Stimulated activated CD4-positive, alpha-beta T cell treated with anti-CD3 and anti-CD28 coated beads, Interleukin-4, amount 100 ng/mL, for 1 hour (primary cell): ENCODE measurements at places on chromosomes 13 and 19.

DNA sequence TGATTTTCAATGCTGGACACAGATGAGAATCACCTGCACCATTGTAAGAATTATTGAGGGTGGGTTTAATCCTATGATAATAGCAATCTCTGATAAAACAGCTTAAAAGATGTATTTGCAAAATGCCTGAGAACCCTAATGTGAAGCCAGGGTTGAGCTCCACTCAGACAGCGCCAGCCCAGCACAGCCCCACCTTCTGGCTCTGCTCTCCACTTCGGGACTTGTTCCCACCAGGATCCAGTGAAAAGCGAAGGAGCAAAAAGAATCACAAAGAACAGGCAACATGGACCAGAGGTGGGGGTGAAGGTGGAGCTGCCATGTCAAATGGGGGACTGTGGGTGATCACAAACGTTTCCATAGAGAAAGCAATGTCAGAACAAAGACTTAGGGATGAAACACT lies 18.6 kb upstream of the ZNF816 start:
- no peak for DNase-seq

DNA sequence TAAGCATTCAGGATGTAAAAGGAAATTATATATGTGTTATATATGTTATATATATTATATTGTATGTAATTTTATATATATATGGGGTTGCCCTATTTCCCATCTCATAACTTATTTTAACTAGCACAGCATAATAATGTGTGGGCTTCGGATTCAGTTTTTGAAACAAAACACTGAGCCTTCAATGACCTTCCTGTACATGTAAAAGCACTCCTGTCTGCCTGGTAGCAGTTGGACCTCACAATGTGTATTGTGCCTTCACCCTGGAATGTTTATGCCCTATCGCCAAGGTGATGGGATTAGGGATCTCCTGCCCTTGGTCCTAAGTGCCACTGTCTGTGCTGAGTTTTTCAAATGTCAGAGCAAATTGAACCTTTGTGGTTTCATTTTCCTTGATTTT lies 968.8 kb downstream of the TUBA3C start:
- no peak for DNase-seq

- DNase-seq, result peak; percentile 27
These were observed 1.4 kb downstream of the PLPP2 start for GRCh38 chr19:289651-290371.

DNA sequence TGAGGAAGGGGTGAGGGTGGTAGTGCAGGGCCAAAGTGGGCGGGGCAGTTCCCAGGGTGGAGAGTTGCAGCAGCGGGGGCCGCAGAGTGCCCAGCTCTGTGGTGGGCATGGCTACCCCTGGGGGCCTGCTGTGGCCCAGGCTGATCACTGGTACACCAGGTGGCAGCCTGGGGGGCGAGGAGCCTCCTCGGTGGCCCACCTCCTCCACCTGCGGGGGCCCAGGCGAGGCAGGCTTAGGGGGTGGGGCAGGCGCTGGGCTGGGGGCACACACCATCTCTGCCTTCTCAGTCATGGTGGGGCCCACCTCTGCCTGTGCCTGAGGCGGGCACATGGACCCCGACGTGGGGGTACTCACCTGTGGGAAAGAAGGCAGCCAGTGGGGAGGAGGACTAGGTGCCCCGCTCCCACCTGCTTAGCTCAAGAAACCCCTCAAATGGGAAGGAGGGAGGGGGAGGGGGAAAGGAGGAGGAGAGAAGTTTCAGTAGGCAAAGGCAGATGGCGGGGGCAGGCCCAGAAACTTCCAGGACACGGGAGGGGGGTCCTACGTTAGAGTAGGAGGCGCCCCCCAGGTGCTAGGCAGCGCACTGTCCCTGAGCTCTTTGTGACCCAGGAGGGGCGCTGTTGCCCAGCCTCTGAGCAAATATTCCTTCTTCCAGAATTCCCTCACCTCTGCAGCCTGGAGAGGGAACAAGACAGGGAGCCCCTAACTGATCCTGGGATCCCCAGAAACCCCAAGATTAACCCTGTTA lies 1.6 kb downstream of the LYL1 start:
- DNase-seq, result no peak

- DNase-seq, result no peak
These were observed 13.3 kb downstream of the KATNAL1 start for GRCh38 chr13:30294004-30294403.

DNA sequence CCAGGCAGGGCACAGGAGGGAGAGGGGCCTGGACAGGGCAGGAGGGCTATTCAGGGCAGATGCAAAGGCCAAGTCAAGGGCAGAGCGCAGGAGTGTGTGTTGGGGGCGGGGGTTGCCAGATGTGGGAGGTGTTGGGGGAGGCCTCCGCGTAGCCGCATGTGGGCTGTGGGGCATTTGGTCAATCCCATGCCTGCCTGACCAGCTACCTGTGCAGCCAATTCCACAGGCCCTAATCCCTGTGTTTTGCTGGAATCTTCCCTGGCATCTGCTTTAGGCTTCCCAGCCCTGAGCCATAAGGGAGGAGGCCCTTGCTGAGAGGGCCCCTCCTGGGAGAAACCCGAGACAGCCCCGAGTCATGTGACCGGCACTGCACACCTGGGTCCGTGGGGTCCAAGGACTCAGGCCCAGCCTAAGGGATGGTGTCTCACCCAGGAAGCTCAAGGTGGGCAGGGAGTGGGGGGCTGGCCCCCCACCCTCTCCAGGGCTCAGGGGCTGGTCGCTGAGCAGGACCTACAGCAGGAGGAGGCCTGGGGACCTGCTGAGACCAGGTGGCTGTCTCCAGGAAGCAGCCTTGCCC lies 20.3 kb downstream of the RFX1 start:
- DNase-seq, result peak; percentile 31

DNA sequence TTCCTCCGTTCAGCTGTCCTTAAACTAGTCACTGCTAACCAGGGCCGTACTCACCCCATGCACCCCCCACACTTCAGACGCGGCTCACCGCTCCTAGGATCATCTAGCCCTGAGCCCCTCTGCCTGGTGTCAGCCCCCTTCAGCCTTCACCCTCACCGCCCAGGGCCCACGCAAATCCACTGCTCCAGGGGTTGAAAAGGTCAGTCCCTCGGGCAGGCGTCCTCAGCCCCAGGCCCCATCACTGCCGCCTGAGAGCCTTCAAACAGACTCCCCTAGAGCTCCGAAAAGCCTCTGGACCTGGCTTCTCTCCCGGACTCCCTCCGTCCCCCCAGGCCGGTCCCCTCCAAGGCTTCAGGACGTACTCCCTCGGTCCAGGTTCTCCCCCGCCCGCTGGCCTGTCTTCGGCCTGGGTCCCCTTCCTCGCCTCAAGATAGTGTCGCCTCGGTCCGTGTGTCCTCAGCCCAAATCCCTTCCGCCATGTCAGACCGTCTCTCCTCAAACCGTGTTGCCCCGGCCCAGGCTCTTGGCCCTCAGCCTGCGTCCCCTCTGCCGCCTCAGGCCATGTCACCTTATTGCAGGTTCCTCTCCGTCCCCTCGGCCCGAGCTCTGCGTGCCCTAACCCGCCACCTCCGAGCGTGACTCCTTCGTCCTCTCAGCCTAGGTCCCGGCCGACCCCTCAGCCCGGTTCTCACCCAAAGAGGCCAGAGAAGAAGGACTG lies 553 bp downstream of the NAPA start:
- no peak for DNase-seq

GRCh38 chr13:53254500-53254899 lies 225.9 kb downstream of the OLFM4 start:
- DNase-seq, result no peak
